Caco-2 (cell line): ENCODE measurements at places on chromosomes 13 and 19.
A peak's percentile ranks its signal among the peaks of the same experiment; 100 is the strongest.

DNA sequence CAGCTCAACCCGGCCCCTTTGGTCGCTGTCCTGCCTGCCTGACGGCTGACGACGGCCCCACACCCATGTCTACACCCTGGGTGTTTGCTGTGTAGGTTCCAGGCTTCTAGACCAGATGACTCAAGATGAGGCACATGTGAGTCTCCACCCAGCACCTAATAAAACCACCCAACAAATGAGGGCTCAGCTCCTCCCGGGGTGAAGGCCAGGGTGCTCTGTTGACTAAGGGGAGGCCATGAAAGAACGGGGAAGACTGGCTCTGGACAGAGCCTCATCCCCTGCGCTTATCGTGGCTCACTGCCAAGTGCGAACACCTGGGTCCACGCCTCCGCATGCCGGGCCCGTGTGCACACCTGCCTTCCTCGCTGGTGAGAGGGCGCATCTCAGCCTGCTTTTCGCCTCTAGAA, 39.6 kb downstream of the COL4A2 start:
- DNase-seq, result no peak

DNA sequence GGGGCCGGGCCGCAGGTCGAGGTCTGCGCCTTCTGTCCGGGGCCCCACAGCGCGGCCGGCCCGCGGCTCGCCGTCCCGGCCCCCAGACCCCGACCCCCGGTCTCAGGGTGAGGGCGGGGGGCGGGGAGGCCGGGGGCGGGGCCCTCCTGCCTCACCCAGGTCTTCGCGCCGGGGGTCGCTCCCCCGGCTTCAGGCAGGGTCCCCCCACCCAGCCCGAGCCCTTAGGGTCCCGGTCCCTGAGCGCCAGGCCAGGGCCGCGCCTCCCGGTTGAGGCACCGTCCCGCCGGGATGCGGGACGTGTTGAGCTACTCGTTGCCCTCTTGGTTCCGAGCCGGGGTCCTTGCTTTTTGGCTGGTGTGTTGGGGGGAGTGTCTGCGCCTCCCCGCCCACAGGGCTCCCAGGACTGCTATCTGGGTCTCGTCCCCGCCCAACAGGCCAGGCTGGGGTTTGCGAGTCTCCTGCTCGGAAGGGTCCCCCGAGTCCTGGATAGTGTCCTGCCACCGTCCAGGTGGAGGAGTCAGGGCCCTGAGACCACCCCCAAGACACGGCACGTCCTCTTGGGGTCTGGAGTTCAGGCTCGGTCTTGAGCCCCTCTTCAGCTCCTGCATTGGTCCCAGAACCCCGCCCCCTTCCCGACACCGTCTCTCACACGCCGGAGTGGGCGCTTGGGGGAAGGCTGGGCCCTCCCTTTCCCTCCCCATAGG, 452 bp downstream of the PIAS4 start:
- DNase-seq, result no peak

DNA sequence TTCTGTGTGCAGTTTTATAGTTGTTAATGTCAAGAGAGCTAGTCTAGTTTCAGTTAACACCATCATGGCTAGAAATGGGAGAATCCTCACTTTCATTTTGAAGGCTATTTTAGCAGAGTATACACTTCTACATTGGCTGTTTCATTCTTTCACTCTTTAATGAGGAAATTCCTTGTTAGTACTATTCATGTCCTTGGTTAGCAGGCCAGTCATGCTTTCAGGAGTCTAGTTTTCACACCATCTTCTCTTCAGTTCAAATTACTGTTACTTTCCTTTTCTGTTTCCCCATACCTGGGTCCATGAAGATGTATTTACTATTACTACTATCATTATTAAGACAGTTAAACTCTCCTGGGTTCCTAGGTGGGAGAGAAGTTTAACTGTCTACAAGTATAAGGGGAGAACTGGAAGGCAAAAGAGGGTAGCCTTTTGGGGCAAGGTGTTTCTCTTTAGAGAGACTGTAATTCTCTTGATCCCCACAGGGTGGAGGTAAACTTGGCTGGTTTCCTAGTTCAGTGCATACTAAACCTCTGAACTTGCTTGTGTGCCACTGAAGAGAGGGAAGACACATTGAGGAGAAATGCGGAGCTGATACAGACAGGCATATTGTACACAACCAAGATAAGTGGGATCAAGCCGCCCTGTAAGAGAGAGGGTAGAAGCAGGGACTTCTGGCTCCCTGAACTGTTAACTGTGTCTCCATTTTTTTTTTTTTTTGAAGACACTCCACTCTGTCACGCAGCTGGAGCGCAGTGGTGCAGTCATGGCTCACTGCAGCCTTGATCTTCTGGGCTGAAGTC, 41.3 kb upstream of the IGFL4 start:
- no peak for DNase-seq

DNA sequence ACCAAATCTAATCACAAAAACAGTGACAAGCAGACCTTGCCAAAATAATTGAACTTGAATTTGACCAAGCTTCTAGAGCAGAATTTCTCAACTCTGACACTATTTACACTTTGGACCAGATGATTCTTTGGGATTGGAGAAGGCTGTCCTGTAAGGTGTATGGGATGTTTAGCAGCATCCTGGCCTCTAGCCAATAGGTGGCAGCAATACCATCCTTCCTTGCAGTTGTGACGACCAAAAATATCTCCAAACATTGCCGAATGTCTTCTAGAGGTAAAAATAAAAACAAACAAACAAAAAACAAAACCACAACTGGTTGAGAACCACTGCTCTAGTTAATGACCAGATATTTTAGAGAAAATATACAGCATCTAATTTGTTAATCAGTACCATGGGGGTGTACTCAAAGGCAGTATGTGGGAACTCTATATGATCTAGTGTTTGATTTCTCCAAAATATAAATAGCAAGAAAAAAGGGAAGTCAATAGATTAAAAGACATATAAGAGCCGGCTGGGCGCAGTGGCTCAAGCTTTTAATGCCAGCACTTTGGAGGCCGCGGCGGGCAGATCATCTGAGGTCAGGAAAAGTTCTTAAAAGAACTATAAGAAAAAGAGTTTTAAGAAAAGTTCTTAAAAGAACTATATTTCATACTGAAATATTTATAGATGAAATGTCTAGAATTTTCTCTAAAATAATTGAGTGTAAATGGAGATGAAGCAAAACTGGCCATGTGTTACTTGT, 60.9 kb upstream of the ZNF527 start:
- DNase-seq, result no peak

DNA sequence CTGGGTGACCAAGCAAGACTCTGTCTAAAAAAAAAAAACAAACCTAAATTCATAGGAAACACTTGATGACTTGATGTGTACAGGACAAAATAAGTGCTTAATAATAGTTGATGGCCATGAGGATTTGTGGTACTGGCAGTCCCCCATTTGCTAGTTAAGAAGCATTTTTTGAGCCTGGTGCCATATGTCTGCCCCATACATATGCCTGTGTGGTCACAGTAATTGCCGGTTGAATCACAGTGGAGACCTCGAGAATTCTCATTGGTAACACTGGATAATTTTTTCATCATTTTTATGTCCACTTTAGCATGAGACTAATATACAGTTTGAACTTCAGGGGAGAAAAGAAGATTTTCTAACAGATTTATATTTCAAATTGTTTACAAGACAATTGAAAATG, 79.2 kb downstream of the LRCH1 start:
- no peak for DNase-seq

DNA sequence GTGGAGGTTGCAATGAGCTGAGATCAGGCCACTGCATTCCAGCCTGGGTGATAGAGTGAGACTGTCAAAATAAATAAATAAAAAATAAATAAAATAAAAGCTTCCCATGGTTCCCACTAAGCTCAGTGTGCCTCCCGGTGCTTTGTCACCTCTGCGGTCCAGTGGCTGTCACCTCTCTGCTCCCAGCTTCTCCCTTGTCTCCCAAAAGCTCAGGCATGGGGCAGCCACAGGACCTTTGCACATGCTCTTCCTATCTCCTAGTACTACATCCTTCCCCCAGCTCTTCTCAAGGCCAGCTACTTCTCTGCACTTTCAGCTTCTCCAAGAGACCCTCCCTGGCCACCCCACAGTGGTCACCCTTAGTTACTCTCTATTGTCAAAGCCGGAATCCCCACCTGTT, 7.6 kb upstream of the MATK start:
- no peak for DNase-seq

DNA sequence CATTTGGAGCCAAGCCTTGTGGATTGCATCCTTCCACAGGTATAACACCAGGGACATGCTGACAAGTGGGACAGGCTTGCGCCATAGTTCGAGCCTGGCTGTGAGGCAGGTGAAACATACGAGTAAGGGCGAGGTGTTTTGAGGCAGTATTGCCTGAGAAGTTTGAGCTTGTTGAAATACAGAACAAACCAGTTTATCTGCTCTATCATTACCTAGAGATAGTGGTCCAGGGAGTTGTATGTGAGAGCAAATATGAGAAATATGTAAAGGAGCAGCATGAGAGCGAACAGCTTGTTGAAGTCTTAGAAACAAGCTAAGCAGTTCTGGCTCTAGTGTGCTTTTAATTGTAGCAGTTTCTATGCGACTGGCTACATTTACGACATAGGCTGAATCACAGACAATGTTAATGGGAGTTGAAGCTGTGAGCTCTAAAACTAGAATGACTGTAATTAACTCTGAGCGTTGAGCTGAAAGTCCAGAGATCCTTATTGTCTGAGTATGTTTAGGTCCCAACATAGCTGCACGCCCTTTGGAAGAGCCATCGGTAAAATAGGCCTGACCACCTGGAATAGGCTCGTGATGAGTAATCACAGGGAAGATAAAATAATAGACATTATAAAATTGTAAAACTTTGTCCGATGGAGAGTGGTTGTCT, 8.2 kb downstream of the ZNF439 start:
- DNase-seq, result peak; percentile 36

- no peak for DNase-seq
These were observed 1255.4 kb upstream of the SPRY2 start for GRCh38 chr13:81596224-81596753.

- no peak for DNase-seq
These were observed 184.2 kb downstream of the LACC1 start for GRCh38 chr13:44063881-44064280.

DNA sequence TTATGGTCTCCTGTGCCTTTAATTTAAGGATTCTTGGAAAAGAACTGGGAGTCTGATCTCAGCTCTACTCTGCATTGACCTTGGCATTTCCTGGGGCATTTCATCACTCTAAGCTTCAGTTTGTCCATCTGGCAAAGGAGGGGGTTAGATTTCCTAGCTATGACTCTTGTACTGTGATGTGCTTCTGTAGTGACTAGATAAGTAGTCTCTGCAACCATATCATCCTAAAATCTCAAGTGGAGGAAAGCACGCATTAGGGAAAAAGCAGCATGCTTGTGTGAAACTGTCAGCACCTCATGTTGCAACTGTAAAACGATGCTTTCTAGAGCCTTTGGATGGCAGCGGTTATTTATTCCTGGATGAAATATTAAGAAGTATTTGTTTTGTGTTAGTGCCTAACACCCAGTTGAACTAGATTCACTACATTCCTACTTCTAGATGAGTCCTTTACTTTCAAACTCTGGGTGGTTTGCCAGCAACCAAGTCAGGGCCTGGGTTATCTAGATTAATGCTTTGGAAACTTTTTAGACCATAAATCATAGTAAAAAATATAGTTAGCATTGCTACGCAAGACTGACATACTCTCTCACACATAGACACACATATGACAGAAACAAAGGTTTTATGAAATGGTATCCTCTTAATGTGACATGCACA, 6.8 kb downstream of the WDFY2 start:
- DNase-seq, result no peak

DNA sequence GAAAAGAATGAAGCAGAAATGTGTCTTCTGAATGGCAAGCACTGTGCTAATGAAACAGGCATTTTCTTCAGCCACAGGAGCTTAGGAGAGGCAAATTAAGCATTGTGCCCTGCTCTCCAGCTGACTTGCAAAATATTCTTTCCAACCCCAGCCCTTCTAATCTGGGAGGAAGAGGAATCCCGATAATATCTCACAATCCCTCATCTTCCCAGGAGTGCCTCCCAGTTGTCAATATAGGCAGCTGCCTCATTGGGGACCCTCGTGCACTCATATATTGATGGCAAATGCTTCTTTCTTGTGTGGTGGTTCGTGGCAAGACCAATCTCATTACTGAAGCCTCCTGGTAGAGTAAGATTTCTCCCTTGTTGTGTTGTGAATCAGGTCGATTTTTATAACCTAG, 299.0 kb downstream of the COG6 start:
- no peak for DNase-seq

DNA sequence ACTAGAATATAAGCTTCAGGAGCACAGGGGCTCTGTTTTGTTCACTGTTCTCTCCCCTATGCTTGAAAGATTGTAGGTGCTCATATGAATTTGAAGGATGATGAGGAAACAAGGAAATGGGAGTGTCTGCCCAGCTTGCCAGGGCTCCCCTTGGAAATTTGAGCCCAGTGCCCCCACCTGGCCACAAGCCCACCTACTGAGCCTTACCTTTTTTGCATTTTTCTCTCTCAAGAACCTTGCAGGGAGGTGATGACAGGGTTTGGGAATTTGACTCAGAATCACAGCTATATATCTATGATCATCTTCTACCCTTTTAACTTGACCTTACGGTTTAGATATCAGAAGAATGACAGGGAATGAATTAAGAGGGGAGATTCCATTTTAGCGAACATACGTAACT, 33.8 kb downstream of the SERP2 start:
- no peak for DNase-seq

GRCh38 chr13:42892760-42893159, 99.3 kb downstream of the EPSTI1 start:
- no peak for DNase-seq

DNA sequence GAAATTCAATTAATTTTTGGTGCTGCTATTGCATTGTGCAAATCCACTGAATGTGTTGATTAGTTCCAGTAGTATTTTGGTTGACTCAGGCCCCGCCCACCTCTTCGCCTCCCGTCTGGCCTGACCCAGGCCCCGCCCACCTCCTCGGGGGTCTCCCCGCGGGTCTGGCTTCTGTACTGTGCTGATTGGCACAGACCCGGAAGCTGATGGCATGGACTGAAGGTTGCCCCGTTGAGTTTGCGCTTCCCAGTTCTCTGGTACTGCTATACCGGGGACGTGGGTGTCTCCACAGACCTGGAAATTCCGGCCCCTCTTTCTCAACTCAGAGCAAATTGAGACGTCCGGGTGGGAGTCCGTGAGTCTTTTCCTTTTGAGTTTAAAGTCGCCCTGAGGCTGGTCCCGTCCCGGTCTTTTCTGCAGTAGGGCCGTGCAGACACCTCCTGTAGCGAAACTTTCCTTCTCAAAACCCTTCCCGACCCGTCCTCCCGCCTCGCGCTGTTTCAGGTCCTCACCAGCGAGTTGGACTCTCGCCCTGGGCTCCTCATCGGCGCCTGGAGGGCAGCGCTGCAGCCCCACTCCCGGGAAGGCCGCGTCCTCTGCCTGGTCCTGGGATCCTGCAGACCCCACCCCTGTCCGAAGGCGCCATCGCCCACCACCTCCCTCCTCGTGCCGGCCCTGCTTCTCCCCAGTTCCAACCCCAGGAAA, 14.8 kb downstream of the ZNF701 start:
- DNase-seq, result no peak

- DNase-seq, result no peak
These were observed 174.6 kb downstream of the COL4A1 start for GRCh38 chr13:110132225-110132982.

DNA sequence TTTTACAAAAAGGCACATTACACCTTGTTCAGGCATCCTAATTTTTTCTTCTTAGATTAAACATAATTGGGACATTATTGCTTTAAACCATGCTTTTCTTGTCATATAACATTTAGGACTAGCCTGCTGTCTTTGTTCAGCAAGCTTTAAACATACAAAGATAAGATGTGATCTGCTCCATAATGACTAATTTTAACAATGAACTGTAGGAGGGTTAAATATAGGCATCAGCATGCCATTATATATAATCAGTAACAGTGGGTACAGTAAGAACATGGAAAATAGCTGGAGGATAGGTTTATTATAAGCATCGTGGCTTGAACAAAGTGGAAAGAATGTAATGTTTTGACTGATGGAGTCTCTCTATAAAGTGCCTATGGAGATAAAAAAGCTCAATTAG, 661.7 kb downstream of the SLITRK6 start:
- no peak for DNase-seq

GRCh38 chr13:43676320-43676719, 110.5 kb downstream of the ENOX1 start:
- no peak for DNase-seq
